ENCODE measurements at places on chromosomes 3 and 15. TPM values are rescaled to one million over a fixed set of nuclear protein-coding genes. Genes with fewer than 3 reads are reported as not detected.
A peak's percentile ranks its signal among the peaks of the same experiment; 100 is the strongest.

DNA sequence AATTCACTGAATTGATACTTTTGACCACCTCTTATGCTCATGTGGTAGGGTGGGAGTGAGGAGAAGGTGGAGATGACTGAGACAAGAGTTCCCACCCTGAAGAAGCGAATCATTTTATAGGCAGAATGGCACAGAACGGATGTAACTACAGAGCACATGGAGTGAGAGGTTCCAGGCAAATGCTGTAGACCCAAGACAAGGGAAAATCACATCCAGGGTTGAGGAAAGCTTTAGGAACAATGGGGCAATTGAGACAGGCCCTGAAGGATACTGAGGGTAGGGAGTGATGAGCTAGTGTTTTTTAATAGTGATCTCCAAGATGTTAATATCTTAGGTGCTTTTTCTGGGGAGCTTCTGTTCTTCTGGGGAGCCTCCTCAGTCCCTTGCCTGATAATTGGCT, 8.1 kb downstream of the PCCB start:
- H3K36me3 ChIP-seq, result 0 out of 2 replicates have a peak, but pooled peaks cover 1% of the 10 kb centered on the region
- no peak overlapping the region for H3K27ac ChIP-seq
- H3K4me1 ChIP-seq, result peaks cover 7% of the 10 kb centered on the region
- DNase-seq, result no peak
- no peaks in the 10 kb centered on the region for H3K27me3 ChIP-seq

DNA sequence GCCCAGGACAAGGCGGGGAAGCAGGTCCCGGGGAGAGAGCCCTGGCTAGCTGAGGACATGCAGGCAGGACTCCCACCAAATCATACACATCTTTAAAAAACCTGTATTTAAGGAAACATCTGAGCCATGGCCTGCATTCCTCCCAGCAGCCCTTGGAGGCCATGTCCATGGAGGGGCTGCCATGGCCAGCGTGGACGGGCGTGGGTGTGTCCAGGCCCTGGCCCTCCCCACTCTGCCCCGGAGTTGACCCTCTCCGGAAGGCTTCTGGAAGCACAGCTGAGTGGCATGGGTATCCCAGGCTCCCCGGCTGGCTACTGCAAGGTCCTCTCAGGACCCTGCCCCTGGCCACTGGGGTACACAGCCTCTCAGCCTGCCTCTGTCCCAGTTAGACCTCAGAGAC, 149.8 kb downstream of the NSMCE3 start:
- no peaks in the 10 kb centered on the region for H3K4me1 ChIP-seq
- no peaks in the 10 kb centered on the region for H3K27me3 ChIP-seq
- H3K4me3 ChIP-seq, result no peak overlapping the region
- no peaks in the 10 kb centered on the region for H3K36me3 ChIP-seq
- H3K27ac ChIP-seq, result no peak overlapping the region

- H3K4me3 ChIP-seq, result no peak overlapping the region
- H3K27ac ChIP-seq, result no peak overlapping the region
- H3K4me1 ChIP-seq, result peaks cover 57% of the 10 kb centered on the region
- H3K27me3 ChIP-seq, result no peaks in the 10 kb centered on the region
These were observed 34.2 kb downstream of the CPN2 start for GRCh38 chr3:194316918-194317317.

DNA sequence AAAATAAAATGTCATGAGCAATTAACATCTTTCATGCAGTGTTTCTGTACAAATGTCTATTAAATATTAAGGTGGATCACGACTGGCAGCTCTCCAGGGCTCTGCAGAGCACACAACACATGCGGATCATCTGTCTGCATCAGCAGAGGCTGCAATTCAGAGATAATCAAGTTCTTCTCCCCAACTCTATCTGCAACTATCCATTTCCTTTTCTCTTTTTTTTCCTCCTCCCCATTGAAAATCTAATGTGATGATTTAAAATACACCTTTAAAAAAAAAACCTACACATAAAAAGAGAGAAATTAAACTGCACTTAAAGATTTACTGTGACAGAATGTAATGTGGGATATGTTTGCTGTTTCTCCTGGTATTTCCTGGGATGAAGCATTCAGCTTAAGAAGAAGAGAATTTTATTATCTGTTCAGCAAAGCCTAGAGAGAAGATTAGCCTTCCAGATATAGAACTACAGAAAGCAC, 352.6 kb upstream of the CCDC54 start:
- no peak overlapping the region for H3K27ac ChIP-seq
- H3K36me3 ChIP-seq, result no peaks in the 10 kb centered on the region
- no peak for DNase-seq
- no peaks in the 10 kb centered on the region for H3K27me3 ChIP-seq
- H3K4me3 ChIP-seq, result no peak overlapping the region
- H3K4me1 ChIP-seq, result 0 out of 2 replicates have a peak, but pooled peaks cover 4% of the 10 kb centered on the region

GRCh38 chr15:71002316-71002715, 109.7 kb downstream of the LRRC49 start:
- H3K4me3 ChIP-seq, result no peak overlapping the region
- DNase-seq, result no peak
- H3K36me3 ChIP-seq, result no peaks in the 10 kb centered on the region
- H3K27me3 ChIP-seq, result no peaks in the 10 kb centered on the region
- H3K27ac ChIP-seq, result no peak overlapping the region
- H3K4me1 ChIP-seq, result no peaks in the 10 kb centered on the region

DNA sequence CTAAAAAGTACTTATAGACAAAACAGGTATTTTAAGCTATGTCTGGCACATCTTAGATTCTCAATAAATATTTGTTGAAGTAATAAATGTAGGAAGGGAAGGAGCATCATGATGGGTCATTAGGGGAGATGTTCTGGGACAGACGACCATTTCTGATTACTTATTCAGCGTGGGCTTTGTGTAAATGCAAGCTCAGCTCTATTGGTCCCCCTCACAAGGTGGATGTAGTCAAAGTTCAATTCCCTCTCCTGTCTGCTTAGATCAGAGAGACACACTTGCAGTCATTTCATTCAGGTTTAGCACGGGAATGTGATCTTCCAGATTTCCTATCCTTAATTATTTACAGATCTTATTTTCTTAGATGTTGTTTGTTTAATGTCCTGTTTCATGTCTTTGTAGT, 7.5 kb downstream of the GAP43 start:
- no peaks in the 10 kb centered on the region for H3K36me3 ChIP-seq
- no peaks in the 10 kb centered on the region for H3K4me1 ChIP-seq
- no peaks in the 10 kb centered on the region for H3K27me3 ChIP-seq

DNA sequence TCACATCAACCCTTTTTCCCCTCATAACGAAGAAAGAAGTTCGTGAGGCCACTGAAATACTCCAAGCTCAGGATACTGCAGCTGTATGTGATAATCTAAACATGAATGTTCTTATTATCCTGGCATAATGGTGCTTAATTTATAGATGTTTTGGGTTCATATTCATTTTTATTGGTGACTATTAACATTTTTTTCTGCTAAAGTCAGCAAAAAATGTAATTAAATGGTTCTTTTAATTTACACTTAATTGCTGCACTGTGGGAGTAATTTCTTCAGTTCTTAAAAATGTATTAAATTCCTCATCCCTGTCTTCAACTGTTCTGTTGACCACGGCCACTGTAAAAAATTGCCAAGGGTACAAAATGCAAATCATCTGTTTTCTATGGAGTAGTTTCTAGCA, 95.6 kb downstream of the CDIN1 start:
- H3K4me1 ChIP-seq, result no peaks in the 10 kb centered on the region
- no peak overlapping the region for H3K27ac ChIP-seq
- H3K36me3 ChIP-seq, result no peaks in the 10 kb centered on the region
- H3K4me3 ChIP-seq, result no peak overlapping the region
- no peaks in the 10 kb centered on the region for H3K27me3 ChIP-seq
- no peak for DNase-seq

DNA sequence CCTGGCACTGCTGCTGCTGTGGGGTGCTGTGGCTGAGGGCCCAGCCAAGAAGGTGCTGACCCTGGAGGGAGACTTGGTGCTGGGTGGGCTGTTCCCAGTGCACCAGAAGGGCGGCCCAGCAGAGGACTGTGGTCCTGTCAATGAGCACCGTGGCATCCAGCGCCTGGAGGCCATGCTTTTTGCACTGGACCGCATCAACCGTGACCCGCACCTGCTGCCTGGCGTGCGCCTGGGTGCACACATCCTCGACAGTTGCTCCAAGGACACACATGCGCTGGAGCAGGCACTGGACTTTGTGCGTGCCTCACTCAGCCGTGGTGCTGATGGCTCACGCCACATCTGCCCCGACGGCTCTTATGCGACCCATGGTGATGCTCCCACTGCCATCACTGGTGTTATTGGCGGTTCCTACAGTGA, 2.1 kb downstream of the GRM2 start:
- peaks cover 2% of the 10 kb centered on the region for H3K27me3 ChIP-seq
- no peaks in the 10 kb centered on the region for H3K36me3 ChIP-seq
- no peak overlapping the region for H3K27ac ChIP-seq
- H3K4me1 ChIP-seq, result no peaks in the 10 kb centered on the region
- no peak for DNase-seq
- no peak overlapping the region for H3K4me3 ChIP-seq

GOLGA8S gene
- total RNA-seq, result not detected

DET1 gene
- 2.0 TPM for total RNA-seq

DNA sequence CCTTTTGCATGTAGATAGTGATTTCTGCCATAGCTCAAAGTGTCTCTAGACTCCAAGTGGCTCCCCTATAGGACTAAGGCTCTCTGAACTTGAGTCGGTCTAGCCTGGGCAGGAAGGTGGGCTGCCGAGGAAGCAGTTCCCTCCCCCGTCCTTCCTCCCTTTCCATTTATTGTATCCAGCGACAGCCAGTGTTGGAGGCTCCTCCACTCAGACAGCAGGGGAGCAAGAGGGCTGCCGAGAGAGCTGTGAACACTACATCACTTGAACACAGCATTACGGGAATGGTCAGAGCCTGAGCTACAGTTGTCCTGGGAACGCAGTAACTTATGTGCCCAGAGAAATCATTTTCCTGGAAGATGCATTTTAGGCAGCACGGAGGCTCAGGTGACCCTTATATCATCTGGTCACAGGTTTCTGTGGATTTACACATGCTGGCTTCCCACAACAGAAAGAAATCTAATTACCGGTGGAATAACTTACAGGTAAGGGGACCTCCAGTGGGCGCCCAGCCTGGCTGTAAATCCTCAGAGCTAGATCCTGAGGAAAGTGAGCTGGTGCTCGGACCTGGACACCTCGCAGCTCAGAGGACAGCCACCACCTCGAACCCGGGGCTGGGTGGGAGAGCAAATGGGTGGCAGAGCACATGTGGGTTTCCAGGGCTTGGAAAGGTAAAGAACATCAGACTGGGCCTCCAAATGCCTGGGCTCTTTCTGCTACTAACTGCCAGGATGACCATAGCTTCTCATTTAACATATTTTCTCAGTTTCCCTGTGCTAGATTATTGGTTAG, 197.1 kb downstream of the UACA start:
- H3K27ac ChIP-seq, result no peak overlapping the region
- H3K27me3 ChIP-seq, result no peaks in the 10 kb centered on the region
- no peak overlapping the region for H3K4me3 ChIP-seq
- no peak for DNase-seq
- no peaks in the 10 kb centered on the region for H3K36me3 ChIP-seq

GRCh38 chr3:195802795-195803194, 8.9 kb downstream of the MUC4 start:
- DNase-seq, result no peak
- no peaks in the 10 kb centered on the region for H3K4me1 ChIP-seq
- H3K4me3 ChIP-seq, result no peak overlapping the region
- no peak overlapping the region for H3K27ac ChIP-seq
- H3K27me3 ChIP-seq, result no peaks in the 10 kb centered on the region

GRCh38 chr3:30368978-30369377, 237.4 kb upstream of the TGFBR2 start:
- H3K36me3 ChIP-seq, result no peaks in the 10 kb centered on the region
- H3K4me1 ChIP-seq, result peaks cover 16% of the 10 kb centered on the region
- H3K4me3 ChIP-seq, result no peak overlapping the region

MELTF gene
- total RNA-seq, result 29.3 TPM

DNA sequence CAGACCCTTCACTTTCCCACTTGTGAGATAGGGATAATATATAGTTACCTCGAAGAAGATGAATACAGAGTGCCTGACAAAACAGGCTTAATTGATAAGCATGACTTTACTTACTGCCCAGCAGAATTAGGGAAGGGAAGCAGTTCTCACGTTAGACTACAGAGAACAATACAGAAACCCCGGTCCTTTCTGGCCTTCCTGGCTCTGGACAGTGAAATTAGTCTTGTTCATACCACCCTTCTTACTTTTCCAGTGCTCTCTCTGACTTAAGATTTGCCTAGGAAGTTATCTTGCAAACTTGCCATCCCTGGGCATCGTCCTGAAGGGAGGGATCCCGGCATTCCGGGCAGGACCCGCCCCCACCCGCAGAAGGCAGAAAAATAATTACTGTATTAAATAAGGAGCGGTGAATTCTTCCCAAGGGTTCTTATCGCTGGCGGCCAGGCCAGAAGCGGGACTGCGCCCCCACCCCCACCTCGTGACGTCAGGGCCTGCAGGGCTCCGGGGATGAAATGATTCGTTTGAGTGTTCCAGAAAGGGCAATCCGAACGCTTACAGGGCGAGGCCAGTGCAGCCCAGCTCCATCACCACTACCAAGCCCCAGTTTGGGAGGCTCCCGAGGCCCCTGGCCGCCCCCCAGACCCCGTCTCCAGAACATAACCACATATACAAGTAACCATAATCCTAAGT, 8.4 kb downstream of the SOX2 start:
- 0 out of 2 replicates have a peak, but pooled peaks cover 5% of the 10 kb centered on the region for H3K4me1 ChIP-seq
- H3K27me3 ChIP-seq, result no peaks in the 10 kb centered on the region
- DNase-seq, result no peak
- no peaks in the 10 kb centered on the region for H3K36me3 ChIP-seq
- H3K27ac ChIP-seq, result no peak overlapping the region

CCK gene
- not detected for total RNA-seq

DNA sequence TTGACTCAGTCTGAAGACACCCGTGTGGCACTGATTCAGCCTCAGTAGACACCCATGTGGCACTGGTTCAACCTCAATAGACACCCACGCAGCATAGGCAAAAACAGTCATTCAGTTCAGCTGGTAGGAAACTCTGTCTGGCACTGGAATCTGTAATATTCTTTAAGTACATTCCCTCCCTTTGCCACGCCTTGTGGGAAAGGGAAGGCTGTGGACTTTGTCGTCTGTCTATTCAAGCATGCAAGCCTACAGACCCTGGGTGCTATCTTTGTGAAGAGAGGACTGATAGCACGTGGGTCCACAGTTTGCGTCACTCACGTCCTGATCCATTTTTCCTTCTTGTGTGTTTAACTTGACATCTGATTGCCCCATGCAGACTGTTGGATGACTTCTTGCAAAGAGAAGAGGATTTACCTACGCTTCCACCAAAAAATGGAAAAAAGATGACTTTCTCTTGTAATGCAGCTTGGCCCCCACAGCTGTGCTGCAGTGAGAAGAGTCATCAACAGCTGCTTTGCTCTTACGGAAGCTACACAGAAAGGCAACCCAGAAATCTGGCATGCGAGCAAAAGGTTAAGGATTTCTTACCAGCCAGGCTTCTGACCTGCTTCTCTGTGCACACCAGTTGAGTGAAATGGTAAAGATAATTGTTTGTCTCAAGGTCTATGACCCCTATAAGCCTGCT, 278.1 kb downstream of the ULK4 start:
- H3K27me3 ChIP-seq, result no peaks in the 10 kb centered on the region
- H3K4me3 ChIP-seq, result no peak overlapping the region
- DNase-seq, result peak; percentile 76
- peak overlapping the region; percentile 86 for H3K27ac ChIP-seq

- H3K36me3 ChIP-seq, result no peaks in the 10 kb centered on the region
- no peak for DNase-seq
- no peaks in the 10 kb centered on the region for H3K27me3 ChIP-seq
- H3K4me1 ChIP-seq, result no peaks in the 10 kb centered on the region
- H3K27ac ChIP-seq, result no peak overlapping the region
These were observed 186.0 kb downstream of the TNIK start for GRCh38 chr3:171274222-171274621.
